ENCODE measurements at places on chromosomes 4 and X. TPM values are rescaled to one million over a fixed set of nuclear protein-coding genes. Genes with fewer than 3 reads are reported as not detected.

The COX7B2 gene
- total RNA-seq, result not detected

The SPATA4 gene
- total RNA-seq, result not detected

The GAK gene
- 161 TPM for total RNA-seq

The NDST3 gene
- total RNA-seq, result not detected

The ATP7A gene
- total RNA-seq, result 5.9 TPM

The DAPP1 gene
- total RNA-seq, result 25.7 TPM

The RGN gene
- 0.15 TPM for total RNA-seq

The MAMLD1 gene
- 6.1 TPM for total RNA-seq

The SORBS2 gene
- total RNA-seq, result 0.74 TPM

The KLHL4 gene
- total RNA-seq, result 0.58 TPM

The ELOVL6 gene
- 10.1 TPM for total RNA-seq

The CC2D2A gene
- total RNA-seq, result not detected

GRCh38 chrX:150587585-150588503, 19.4 kb downstream of the MTM1 start:
- DNase-seq, result peak; percentile 51

DNA sequence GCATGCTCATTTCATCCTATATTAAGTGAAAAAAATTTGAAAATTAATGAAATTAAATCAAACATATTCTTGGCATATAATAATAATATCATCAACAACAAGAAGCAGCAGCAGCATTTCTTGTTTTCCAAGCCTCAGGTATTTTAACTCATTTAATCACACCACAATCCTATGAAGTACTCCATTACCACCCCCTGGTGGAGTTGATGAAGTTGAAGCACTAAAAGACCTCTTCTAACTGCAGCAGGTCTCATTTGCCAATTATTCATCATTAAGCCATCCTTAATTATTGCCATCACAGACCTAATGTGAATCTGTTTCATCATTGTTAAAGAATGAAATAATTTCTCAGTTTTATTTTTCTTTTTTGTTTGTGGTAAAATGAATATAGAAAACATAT, 801.4 kb upstream of the GRID2 start:
- no peak for DNase-seq

- DNase-seq, result no peak
Measured at GRCh38 chrX:115017455-115017854, at the start of gene IL13RA2. TSS of gene IL13RA2 (minus strand) at chrX:115017616. CDS start at chrX:115017269, 347 bp downstream.

DNA sequence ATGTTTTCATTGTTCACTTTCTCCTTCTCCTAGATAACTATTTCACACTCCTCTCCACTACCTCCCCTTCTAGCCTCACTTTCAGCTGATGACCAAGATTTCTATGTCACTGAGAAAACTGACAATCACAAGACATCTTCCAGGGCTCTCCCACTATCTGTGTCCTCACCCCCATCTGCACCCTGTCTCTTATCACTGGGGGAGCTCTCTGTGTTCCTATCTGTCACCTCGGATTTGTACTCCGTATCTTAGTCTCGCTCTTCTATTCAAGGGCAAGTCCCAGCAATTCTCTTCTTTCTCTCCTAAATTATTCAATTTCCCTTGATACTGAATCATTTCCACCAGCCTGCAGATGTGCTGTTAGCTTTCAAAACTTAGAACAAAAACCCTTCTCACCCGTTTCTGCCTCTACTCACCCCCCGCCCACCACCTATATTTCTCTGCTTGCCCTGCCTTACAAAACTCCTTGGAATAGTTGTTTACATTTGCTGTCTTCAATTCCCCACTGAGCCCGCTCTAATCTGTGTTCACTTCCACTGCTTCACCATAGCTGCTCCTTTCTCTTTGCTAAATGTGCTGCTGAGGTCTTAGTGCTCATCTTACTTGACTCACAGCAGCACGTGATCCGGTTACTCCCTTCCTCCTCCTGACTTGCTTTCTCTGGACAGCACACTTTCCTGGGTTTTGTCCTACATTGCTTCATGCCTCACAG, 293.2 kb downstream of the UNC5C start:
- no peak for DNase-seq

DNA sequence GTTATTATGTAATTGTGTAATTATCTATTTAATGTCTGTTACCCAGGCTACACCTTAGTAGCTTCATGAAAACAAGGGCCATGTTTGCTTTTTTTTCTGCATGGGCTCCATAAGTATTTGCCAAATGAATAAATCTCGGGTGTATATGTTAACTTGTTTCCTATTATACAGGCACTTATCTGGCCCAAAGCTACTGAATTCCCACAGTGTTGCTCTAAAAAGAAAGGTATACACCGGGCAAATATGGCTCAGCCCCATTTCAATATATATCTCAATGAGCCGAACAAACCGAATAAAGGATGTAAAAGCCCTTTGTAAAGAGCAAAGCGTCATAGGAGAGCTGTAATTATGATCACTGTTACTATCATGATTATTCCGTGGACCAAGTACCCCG, 767 bp downstream of the PAQR3 start:
- no peak for DNase-seq

DNA sequence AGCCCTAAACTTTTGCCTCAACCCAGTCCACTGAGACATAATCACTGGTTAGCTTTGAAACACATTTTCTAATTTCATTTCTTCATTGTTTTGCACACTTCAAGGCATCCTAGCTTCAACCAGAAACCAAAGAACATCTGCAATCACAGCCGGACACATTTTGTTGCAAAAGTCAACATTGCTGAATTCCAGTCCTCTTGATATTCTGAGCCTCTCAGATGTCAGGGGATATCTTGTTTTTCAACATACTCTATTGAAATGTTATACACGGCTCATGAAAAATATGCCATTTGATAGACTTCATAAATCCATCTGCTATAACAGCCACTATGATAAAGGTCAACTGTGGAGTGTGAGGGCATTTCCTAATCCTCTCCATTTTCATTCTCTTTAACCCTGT, 241.6 kb upstream of the PUDP start:
- no peak for DNase-seq

GRCh38 chrX:1794586-1794985, 179.7 kb downstream of the ASMT start:
- DNase-seq, result no peak

GRCh38 chrX:135463937-135464336, 42.2 kb downstream of the SMIM10L2A start:
- no peak for DNase-seq

- DNase-seq, result no peak
Measured at GRCh38 chr4:164824581-164824980, 52.4 kb upstream of the APELA start.

DNA sequence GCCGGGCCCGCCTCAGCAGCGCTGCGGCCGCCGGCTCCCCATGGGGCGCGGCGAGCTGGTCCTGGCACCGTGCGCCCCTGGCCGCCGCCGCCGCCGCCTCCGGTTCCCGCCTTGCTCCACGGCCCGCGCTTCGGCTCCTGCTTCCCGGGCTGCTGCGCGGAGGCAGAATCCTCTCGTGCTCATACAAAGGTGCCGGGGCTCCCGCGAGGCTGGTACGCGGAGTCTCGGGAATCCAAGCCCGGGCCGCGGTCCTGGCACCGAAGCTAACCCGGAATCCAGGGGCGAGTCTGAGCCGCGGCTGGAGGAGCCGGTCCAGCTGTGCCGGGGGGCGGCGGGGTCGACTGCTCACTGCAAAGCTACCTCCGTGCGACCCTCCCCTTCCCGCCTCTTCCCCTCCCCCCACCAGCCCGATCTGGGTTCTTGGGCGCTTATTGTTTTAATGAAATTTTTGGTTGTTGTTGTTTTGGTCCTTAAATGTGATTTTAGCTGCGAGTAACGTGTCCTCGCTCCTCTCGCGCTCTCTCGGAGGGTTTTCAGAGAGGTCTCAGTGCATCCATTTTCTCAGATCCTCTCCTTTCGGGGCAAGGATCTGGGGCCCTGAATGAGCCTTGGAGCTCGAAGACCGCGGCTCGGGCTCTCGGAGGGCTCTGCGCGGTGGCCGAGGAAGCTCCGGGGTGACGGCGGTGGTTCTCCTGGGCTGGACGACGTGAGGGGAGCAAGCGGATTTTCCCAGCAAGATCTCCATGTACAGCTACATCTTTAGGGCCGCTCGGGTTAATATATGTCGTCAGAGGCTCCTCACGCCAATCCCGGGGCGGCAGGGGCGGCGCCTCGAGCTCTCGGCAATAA, at the start of gene HAND2:
TSS of gene HAND2 (minus strand) at position 753 of the 849 bp plus-strand sequence. CDS start 940 bp downstream, outside the sequence.
- no peak for DNase-seq

GRCh38 chr4:174365018-174365587, 81.4 kb downstream of the CEP44 start:
- DNase-seq, result no peak

GRCh38 chr4:7324651-7325121, 110.0 kb downstream of the PSAPL1 start:
- DNase-seq, result no peak

- DNase-seq, result no peak
Measured at GRCh38 chrX:120429776-120430540, 39.1 kb downstream of the LAMP2 start.

GRCh38 chr4:99876946-99877345, 17.3 kb downstream of the LAMTOR3 start:
- no peak for DNase-seq
